ENCODE measurements at places on chromosomes 5 and 9.

DNA sequence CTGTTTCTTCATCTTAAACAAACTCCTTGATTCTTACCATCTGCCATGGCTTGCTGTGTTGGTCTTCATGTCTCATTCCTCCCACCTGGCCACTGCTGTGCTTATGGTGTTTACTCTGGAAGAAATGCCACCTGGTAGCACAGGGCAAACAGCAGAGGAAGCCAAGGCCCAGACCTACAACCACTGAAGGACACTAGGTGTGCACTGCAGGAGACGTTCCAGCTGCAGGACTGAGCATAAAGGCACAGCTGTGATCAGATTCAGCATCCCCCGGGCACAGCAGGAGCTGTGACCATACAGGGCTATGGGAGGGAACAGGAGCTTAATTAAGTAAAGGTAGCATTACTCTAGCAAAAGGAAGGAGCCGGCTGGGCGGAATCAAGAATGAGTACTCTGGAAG is 12.6 kb upstream of the GNAQ start:
- DNase-seq: no peak

GRCh38 chr9:38292480-38292879 is 100.0 kb upstream of the ALDH1B1 start:
- no peak for DNase-seq

- no peak for DNase-seq
Observed at GRCh38 chr9:70554881-70555280, 140.4 kb upstream of the KLF9 start.

DNA sequence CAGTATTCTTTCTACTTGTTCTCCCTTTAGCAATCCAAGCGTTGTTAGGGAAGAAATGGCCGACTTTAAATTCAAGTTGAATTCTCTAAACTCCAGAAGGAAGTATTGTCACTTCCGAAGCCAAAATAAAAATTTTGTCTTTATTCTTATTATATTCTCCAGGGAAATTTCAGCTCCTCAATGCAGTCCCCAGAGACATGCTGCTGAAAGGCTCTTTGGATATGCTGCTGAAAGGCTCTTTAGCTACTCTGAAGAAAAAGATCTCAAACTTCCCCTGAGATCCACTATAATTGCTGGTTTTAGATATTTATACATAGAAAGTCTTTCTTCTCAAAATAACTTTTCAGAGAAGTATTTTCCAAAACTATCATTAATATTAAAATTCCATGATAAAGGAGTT is 92.3 kb upstream of the PARP8 start:
- no peak for DNase-seq

All from Panc1 (cell line).